ENCODE measurements at places on chromosomes 3 and 15. TPM values are rescaled to one million over a fixed set of nuclear protein-coding genes. Genes with fewer than 3 reads are reported as not detected.
A peak's percentile ranks its signal among the peaks of the same experiment; 100 is the strongest.

Gene ISL2
- polyA plus RNA-seq = 3.5 TPM

Gene SCAMP2
- 88.1 TPM for polyA plus RNA-seq

Gene SLC9C1
- not detected for polyA plus RNA-seq

Gene THPO
- polyA plus RNA-seq = 0.07 TPM

Gene MTHFS
- polyA plus RNA-seq = 21.1 TPM

Gene STX19
- not detected for polyA plus RNA-seq

- no peak for DNase-seq
These were observed 353.2 kb upstream of the AGTR1 start for GRCh38 chr3:148344521-148344920.

- DNase-seq = no peak
These were observed 8.1 kb downstream of the KLF15 start for GRCh38 chr3:126349071-126349470.

DNA sequence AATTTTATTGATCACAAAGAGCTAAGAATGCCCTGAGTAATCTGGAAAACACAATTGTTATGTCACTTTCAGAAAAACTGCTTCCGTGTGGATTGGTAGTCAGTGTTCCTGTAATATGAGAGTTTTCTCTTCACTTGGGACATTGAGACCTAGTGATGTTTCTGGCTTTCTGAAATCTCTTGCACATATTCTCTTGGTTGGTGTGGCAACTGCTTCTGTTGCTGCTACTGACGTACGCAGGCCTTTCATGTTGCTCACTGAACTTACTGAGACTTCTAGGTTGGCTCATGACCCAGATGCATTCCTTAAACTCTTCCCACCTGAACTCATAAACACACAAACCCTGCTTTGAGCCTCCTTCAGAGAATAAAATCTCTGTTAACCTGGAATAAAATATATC lies 175.0 kb upstream of the PFN2 start:
- no peak for DNase-seq

- DNase-seq = no peak
These were observed 110.7 kb upstream of the GOLGA8J start for GRCh38 chr15:29972051-29972450.

- DNase-seq = peak; percentile 25
These were observed 28.8 kb downstream of the TMED3 start for GRCh38 chr15:79339588-79340314.

DNA sequence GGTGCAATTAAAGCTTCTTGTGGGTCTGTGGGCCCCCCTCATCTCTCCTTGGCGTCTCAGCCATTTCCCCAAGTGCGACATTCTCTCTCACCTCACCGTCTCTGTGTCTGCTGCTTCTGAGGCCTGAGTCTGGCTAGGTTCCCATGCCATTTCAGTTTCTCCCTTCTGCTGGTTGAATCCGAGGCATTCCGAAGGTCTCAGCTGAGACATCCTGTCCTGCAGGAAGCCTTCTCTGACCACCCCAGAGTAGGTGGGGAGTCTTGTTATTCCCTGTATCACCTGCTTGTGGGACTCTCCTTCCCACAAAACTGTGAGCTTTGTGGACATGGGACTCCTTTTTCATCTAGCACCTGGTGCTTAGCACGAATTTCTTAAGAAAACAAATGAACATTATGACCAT lies 78.3 kb downstream of the ASB7 start:
- no peak for DNase-seq

GRCh38 chr3:126847061-126847460 lies 135.9 kb upstream of the PLXNA1 start:
- no peak for DNase-seq

- DNase-seq = no peak
These were observed 660.0 kb downstream of the RBMS3 start for GRCh38 chr3:29940759-29941323.

DNA sequence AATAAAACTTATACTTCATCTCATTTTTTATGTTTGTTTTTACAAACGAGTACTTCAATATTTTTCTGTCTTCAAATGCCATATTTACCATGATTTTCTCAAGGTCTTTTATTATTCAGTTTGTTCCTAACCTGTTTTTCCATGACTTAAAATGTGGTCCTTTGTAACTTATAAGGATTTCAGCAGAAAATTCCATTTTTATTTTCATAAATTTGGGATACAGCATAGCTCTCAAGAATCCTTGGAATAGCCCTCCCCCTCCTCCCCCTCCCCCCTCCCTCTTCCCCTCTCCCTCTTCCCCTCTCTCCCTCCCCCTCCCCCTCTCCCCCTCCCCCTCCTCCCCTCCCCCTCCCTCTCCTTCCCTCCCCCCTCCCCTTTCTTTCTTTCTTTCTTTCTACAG lies 14.9 kb upstream of the STX19 start:
- DNase-seq = no peak

GRCh38 chr3:117350371-117350770 lies 640.8 kb downstream of the TUSC7 start:
- DNase-seq = no peak

DNA sequence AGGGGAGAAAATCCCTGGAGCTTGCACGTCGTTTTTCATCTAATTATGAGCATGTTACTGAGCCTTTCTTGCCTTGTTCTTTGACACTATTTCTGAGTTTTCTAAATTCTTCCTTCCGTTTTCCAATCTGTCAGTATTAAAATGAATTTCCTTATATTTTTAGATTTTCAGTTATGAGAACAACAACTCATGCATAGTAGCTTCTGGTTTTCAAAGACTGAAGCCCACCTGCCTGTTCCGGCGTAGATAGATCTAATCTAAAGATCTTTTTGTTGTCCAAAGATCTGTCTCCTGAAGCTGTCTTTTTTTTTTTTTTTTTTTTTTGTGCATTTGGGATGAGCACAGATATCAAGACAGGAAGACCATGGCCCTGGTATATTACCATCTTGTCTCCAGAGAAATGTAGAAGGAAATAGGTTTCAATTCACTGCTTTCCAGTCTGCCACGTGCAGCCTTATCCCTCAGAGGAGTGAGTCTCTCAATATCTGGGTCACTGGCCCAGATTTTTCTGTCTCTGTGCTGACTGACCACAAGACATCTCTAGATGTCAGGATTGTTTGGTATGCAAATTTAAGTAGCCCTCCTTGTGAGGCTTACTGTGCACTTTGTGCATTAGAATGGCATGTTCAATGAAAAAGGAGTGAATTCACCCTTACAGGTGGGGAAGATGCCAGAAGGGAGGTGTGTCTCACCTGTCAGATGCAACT lies 222.3 kb upstream of the TMC3 start:
- no peak for DNase-seq

DNA sequence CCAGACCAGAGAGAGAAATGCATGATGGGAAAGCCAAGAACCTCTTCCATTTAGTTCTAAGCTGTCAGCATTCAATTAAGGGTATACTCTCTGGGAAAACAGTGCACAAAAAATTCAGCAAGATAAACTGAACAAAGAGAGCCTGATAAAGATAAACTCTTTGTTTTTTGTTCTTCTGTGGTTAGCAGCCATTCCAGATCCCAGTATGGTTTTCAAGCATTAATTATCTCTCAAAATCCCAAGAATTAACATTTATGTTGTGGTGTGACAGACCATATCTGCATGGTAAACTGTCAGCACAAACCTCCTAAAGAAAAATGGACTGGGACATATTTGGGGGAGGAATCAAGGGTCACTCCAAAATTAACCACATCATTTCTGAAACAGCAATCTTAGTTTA lies 124.0 kb upstream of the LRRN1 start:
- no peak for DNase-seq

DNA sequence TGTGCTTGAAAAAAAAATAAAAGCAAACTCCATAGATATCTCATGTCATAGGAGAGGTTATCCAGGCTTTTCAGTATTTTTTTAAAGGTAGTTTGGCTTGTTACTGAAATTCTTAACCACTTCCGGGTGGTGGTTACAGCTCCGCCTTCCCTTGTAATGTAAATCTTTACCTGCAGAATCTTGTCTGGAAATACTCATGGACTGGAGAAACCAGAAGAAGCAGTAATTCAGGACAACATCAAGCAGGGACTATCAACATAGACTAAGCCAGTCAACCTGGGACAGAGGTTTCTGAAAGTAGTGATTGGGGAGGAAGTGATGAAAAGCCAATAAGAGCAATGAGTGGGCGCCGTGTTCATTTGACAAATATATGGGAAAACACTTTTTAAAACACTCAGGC lies 78.9 kb upstream of the SKOR1 start:
- no peak for DNase-seq

GRCh38 chr15:42490291-42490670 lies 660 bp downstream of the ZNF106 start:
- no peak for DNase-seq

GRCh38 chr15:85920956-85921355 lies 126.2 kb upstream of the KLHL25 start:
- DNase-seq = no peak

DNA sequence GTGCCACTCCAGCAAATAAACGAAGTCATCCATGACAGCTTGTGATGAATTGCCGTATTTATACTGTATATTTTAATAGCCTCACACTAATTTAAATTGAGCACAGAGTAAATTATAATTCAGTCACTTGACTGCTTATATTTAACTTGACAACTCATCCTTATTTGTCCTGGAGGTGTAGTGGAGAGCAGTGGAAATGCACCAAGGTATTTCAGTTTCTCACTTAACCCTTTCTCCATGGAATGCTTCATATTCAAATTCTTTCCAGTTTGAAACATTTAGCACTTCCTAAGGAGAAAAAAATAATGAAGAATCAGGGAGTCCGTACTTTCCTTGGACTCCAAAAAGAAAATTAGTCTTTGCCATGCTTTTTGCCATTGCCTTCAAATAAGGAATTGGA lies 99.0 kb downstream of the MAP2K5 start:
- DNase-seq = no peak

DNA sequence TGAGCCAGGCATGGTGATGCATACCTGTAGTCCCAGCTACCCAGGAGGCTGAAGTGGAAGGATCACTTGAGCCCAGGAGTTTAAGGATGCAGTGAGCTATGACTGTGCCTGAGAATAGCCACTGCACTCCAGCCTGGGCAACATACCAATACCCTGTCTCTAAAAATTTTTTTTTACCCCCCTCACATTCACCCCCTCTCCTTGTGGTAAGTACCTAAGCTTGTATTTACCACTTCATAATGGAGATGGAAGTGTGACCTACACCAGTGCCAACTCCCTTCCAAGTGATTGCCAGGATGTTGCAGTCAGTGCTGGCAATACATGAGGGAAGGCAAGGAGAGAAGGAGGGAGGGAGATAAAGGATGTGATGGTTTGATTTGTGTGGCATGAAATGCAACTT lies 84.2 kb downstream of the LRRC28 start:
- DNase-seq = no peak

DNA sequence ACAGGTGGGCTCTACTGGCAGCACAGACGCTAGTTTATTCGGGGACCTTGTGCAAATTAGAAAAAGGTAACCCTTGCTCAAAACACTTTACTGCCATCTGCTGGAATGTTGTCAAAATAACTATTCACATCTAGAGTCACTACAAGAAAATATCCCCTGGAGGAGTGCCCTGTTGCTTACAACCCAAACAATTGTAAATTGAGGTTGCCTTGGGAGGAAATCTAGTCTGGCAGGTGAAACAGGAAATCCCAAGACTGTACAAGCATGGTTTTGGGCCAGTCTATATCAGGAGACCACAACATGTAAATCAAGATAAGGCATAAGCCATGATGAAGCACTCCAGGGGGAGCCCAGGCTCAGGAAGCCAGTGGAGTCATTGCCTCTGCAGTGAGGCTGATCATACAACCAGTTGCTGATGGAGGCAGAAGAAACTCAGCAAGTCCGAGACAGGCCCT lies 136.8 kb upstream of the ACP3 start:
- peak; percentile 42 for DNase-seq
